A549 treated with RU486 at 1 μM for 4 hours (cell line): ENCODE measurements at places on chromosomes 2 and 18. TPM values are rescaled to one million over a fixed set of nuclear protein-coding genes. Genes with fewer than 3 reads are reported as not detected.

CXCR1 gene
- total RNA-seq, result not detected in 5 replicates

CCDC178 gene
- total RNA-seq, result not detected in 5 replicates

DCDC2C gene
- total RNA-seq, result 0.24 to 0.54 TPM (median 0.30 TPM) in 5 replicates

IL1F10 gene
- not detected in 5 replicates for total RNA-seq

GPAT2 gene
- total RNA-seq, result not detected in 5 replicates

GPR39 gene
- total RNA-seq, result 9.9 to 10.4 TPM (median 10.4 TPM) in 5 replicates

ZBTB7C gene
- total RNA-seq, result 0.04 to 0.19 TPM (median 0.05 TPM) in 3 of 5 replicates, not detected in the others

SPDYA gene
- 0.14 to 0.25 TPM in 2 of 5 replicates, not detected in the others for total RNA-seq

HOXD3 gene
- total RNA-seq, result 0.14 to 0.33 TPM (median 0.21 TPM) in 4 of 5 replicates, not detected in the other

LYG2 gene
- total RNA-seq, result 0.17 TPM in 1 of 5 replicates, not detected in the others

ANKRD30BL gene
- total RNA-seq, result not detected in 5 replicates

IL36G gene
- total RNA-seq, result not detected in 5 replicates

IFIH1 gene
- 0.89 to 2.0 TPM (median 1.1 TPM) in 5 replicates for total RNA-seq

FBXO48 gene
- 0.45 to 0.56 TPM (median 0.49 TPM) in 5 replicates for total RNA-seq

AMER3 gene
- not detected in 5 replicates for total RNA-seq

ALK gene
- total RNA-seq, result not detected in 5 replicates

IL36A gene
- total RNA-seq, result not detected in 5 replicates

PROC gene
- total RNA-seq, result 2.3 to 4.3 TPM (median 3.6 TPM) in 5 replicates

PSMA8 gene
- total RNA-seq, result not detected in 5 replicates

DCAF17 gene
- total RNA-seq, result 5.4 to 10.8 TPM (median 9.7 TPM) in 5 replicates

ANKRD62 gene
- not detected in 5 replicates for total RNA-seq

NLRC4 gene
- not detected in 5 replicates for total RNA-seq

FAP gene
- 0.06 TPM in 1 of 5 replicates, not detected in the others for total RNA-seq

ANKRD23 gene
- 1.2 to 2.0 TPM (median 1.8 TPM) in 5 replicates for total RNA-seq

SLC14A1 gene
- total RNA-seq, result not detected in 5 replicates

RAB6C gene
- not detected in 5 replicates for total RNA-seq

CHRNG gene
- total RNA-seq, result not detected in 5 replicates

VAMP5 gene
- 0.15 TPM in 1 of 5 replicates, not detected in the others for total RNA-seq

OTX1 gene
- total RNA-seq, result 2.8 to 4.6 TPM (median 3.8 TPM) in 5 replicates

LIPG gene
- total RNA-seq, result 0.06 to 0.27 TPM (median 0.20 TPM) in 5 replicates

QPCT gene
- 17.2 to 23.1 TPM (median 18.9 TPM) in 5 replicates for total RNA-seq

SLC9A2 gene
- total RNA-seq, result 1.9 to 3.4 TPM (median 3.1 TPM) in 5 replicates

HADHB gene
- 87.4 to 105 TPM (median 99.6 TPM) in 5 replicates for total RNA-seq
